Stimulated activated CD4-positive, alpha-beta T cell treated with anti-CD3 and anti-CD28 coated beads, Interleukin-1b, Interleukin-23, amount 100 ng/mL, for 24 hours (primary cell): ENCODE measurements at places on chromosomes 6 and 20.

DNA sequence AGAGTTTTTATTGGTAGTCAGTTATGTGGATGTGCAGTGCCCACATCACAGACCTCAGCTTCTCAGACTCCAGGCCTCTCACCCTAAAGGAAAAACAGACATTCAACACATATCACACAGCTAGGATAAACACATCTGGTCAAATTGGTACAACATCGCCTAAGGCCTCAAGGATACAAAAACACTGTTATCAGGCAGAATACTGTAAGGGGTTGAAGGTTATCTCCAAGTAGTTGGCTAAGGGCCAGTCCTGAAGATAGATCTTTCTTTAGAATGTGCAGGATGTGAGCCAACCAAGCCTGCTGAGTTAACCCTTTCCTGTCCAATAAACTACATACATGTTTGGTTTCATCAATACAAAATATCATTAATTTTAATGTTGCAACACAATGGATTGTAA is 308.4 kb upstream of the GJE1 start:
- DNase-seq, result no peak

GRCh38 chr20:52200870-52201269 is 9.3 kb upstream of the ZFP64 start:
- DNase-seq, result no peak

DNA sequence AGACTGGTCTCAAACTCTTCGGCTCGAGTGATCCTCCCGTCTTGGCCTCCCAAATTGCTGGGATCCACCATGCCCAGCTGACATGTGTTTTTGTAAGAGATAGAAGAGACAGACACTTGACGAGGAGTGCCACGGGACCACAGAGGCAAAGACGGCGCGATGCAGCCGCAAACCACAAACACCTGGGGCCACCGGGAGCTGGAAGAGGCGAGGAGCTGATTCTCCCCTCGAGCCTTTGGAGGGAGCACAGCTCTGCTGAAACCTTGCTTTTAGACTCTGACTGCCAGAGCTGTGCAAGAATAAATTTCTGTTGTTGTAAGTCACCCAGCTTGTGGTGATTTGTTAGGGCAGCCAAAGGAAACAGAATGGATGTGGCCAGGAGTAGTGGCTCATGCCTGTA is 46.9 kb downstream of the TFAP2C start:
- no peak for DNase-seq

- no peak for DNase-seq
Observed at GRCh38 chr6:25746968-25747367, 7.6 kb upstream of the SLC17A4 start.

DNA sequence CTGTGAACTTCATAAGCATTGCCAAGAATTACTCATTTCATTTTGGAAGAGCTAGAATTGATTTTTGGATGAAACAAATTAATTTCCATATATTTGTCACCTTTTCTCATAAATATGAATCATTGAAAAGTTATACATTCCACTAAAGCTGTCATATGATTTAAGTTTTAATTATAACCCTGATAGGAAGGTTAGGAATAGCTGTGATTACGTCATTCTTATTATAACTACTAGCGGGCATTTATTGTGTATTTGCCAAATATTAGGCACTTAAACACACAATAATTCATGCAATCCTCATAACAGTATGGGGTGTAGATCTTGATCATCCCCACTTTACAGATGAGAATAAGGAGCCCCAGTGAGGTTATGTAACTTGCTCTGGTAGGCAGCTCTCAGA is 77.4 kb upstream of the ENPP5 start:
- DNase-seq, result no peak

GRCh38 chr20:59448851-59449444 is 148.5 kb downstream of the EDN3 start:
- no peak for DNase-seq

DNA sequence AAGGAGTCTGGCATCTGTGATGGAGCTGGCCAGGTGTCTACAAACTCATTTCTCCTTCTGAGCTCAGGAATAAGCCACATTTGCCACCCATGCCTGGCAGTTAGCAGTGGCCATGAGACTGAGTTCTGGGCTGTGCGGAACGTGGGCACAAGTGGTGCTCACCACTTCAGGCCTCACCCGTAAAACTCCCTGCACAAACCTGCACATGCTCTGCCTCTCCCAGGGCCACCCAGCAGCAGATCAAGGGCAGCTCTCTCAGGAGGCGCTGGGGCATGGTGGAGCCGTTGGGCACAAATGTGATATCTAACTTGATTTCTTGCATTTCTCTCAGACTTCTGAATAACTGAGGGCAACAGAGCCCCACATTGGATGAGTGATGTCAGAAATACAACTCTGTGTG is 269.5 kb downstream of the HIVEP2 start:
- no peak for DNase-seq

DNA sequence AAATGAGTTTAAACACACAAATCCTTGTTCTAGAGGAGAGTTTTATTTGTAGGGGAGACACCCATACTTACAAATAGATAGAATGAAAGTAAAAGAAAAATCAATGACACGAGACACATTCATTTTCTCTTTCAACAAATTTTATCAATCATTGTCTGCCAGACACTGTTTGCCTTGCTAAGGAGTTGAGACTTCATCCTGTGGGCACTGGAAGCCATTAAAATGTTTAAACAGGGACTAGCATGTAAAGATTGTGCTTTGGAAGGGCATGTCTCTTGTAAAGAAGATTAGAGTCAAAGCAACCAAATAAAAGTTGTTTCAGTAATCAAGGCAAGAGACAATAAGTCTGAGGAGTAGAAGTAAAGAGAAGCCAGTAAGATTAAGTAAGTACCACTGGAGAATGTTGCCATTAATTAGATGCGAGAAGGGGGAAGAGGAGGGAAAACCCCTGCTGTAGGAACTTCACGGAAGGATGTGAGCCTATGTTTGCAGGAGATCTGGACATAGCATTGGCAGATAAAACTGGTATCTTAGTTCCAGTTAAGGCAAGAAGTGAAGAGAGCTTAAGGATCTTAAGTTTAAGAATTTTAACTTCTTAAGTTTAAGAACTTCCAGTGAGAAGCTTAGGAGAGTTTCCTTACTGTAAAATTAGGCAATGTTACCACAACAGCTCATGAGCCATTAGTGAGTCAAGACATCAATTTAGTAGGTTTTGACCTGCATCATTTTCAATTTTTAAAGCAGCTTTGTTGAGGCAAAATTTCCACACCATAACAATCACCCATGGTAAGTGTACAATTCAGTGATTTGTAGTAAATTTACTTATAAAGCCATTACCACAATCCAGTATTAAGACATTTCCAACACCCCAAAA is 117.0 kb upstream of the UST start:
- DNase-seq, result no peak

- DNase-seq, result no peak
Observed at GRCh38 chr6:16354692-16355091, 116.3 kb downstream of the GMPR start.

- no peak for DNase-seq
Observed at GRCh38 chr6:144673807-144674206, 388.7 kb downstream of the UTRN start.

- DNase-seq, result no peak
Observed at GRCh38 chr20:49526568-49526967, 41.4 kb downstream of the PTGIS start.

GRCh38 chr6:113668641-113669408 is 188.3 kb upstream of the MARCKS start:
- no peak for DNase-seq

- DNase-seq, result no peak
Observed at GRCh38 chr6:10659699-10660348, 34.6 kb downstream of the C6orf52 start.

DNA sequence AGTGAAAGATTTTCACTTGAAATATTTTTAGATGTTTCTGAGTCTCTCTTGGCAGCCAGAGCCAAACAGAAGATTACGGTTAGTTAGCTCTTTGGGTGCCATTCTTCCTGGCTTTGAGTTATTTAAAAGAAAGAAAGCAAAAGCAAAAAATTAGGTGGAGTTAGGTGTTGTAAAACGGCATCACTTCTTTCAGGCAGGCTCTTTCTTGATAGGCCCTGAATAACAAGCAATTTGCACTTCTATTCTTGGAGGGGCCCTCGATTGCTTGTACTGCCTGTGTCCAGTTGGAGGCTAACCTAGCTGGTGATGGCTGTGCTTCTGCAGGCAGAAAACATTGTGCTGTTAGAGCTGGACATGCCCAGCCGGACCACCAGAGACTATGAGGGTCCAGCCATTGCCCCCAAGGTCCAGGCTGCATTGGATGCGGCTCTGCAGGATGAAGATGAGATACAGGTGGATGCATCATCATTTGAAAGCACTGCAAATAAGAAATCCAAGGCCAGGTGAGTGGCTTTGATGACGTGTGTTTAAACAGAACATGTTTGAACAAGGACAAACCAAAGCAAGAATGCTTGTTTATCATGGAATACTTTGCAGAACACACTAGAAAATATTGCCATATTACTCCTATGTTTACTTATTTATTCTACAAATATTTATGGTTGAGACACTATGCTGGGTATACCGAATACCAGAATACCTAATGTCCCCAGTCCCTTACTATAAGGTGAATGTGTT is 28.1 kb upstream of the ASXL1 start:
- DNase-seq, result no peak

DNA sequence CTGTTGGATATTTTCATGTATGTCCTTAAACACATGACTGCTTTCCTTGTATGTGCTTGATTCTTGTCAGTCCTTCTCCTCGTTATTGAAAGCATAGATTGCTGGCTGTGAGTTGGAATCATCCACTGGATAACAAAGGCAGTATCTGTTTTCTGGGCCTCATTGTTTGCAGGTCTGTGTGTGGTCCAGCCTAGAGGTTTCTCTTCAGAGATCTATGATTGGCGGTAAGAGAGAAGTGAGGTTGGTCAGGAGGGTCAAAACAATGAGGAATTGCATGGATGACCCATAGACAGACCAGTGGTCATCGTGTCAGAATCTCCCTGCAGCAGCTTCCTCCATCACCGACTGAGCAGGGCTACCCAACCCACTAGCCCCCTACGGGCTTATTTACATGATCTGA is 915.0 kb downstream of the KIF16B start:
- DNase-seq, result no peak

GRCh38 chr6:115540077-115540869 is 520.4 kb downstream of the FRK start:
- DNase-seq, result no peak

DNA sequence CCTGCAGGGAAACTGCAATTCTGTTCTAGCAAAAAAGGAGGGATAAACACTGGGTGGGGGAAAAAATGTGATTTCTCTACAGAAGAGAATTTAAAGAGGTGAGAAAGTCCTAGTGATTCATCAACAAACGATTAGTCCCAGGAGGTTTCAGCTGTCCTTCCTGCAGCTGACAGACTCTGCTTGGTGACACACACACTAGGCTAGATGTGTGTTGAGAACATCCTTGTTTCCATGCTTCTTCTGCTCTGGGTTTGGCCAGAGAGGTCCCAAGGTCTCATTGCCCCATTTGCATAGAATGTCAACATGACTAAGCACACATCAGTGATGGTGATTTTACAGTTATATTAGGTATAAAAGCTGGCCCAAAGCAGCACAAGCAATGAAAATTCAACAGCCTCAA is 258.3 kb downstream of the NFATC2 start:
- DNase-seq, result no peak

DNA sequence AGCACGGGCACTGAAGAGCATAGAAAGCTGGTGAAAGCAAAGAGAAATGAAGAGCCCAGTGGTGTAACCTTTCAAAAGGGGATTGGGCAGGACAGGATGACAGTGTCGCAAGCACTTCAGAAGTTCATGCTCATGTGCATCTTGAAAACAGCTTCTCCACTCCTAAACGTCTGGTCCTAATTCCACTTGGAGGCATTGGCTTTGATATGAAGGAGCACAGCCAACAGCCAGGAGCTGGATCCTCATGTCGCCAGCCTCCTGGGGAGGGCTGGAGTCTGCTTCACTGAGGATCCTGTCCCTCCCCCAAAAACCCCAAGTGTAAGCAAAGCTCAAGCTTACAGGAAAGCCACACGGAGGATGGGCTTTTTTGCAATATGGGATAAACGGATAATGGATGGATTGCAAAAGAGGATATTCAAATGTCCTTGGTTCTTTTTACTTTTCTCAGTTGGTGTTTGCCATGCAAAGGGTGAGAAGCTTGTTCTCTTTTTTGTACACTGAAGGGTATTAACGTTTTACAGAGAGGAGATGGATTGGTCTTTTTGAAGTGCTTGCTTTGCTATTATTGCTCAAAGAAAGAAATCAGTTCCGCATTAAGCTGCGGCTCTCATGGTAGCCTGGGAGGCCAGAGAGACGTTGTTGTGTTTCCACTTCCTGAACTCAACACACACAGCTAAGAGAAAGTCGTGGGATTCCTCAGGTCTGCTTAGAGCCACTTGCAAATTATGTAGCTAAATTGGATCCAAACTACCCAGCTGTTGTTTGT is 92.2 kb downstream of the SIM1 start:
- no peak for DNase-seq

DNA sequence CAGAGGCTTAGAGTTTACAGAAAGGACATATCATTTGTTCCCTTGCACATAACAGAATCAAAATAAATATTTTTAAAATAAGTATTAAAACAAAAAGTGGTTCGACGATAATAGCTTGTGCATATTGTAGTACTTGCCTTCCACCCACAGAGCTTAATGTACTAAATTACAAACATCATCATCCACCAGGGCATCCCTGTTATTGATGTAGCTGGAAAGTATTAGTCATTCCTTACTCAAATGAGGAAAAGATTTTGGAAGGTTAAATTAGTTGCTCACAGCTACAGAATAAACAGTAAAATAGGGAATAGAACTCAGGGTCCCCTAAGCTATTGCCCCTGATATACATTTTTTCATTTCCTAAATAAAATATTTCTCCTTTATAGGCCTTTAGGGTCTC is 150.3 kb downstream of the PTPRK start:
- DNase-seq, result no peak

DNA sequence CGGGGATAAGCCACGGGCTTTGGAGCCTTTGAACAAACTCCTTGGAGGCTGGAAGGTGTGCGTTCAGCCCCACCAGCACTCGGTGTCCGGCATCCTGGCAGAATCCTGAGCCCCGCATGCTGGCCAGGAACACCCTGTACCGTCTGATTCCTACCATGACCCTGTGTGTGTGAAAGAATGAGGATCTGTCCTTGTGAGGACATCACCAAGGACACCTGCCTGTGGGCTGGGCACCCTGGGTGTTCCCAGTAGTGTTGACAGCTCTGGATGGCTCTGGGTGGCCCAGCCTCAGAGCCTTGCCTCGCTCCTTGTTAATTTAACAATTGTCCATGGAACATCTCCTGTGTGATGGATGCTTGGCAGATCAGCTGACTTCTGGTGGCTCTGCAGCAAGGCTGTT is 234.3 kb downstream of the QKI start:
- DNase-seq, result no peak

DNA sequence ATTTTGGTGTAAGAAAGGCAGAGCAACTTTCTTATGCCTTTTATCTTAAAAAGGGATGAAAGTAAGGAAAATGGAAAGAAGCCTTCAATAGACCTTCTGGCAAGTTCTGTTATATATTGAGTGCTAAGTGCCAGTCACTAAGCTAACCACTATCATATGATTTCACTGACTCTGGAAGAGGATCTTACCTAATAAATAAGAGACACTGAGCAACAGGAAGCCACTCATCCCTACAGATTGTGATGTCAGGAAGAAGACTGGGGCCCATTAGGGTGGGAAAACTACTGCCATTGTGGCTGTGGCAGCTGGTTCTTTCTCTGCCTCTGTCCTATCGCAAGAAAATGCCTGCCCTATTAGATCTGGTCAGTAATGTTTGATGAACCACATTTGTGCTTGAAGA is 89.6 kb downstream of the AIG1 start:
- DNase-seq, result no peak

- no peak for DNase-seq
Observed at GRCh38 chr20:59673998-59674445, 69.7 kb downstream of the PHACTR3 start.

- no peak for DNase-seq
Observed at GRCh38 chr6:157434349-157435033, 53.5 kb downstream of the ZDHHC14 start.

GRCh38 chr6:124694139-124694705 is 268.0 kb upstream of the RNF217 start:
- no peak for DNase-seq
